Lower lobe of right lung (tissue), 2 donors: ENCODE measurements at places on chromosomes 11 and 22. TPM values are rescaled to one million over a fixed set of nuclear protein-coding genes. Genes with fewer than 3 reads are reported as not detected.

- DNase-seq, result no peak
Measured at GRCh38 chr11:76269661-76270261, 63.5 kb upstream of the WNT11 start.

DNA sequence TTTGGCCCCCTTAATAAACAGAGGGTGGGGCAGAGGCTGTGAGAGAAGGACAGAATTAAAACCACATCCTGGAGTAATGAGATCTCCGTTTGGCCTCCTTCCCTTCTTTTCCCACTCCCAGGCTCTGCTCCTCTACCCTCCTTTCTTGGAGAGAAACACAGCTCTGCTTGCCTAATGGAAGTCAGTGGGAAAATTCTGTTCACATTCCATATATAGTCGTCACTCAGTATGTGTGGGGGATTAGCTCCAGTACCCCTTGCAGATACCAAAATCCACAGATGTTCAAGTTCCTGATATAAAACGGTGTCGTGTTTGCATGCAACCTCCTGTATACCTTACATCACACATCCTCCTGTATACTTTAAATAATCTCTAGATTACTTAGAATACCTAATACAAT is 37.6 kb upstream of the THY1 start:
- no peak for DNase-seq

- DNase-seq, result peak; percentile 18
Measured at GRCh38 chr11:120521176-120521575, 9.6 kb downstream of the GRIK4 start.

- no peak for DNase-seq
Measured at GRCh38 chr11:121723246-121723741, 270.5 kb upstream of the SORL1-AS1 start.

DNA sequence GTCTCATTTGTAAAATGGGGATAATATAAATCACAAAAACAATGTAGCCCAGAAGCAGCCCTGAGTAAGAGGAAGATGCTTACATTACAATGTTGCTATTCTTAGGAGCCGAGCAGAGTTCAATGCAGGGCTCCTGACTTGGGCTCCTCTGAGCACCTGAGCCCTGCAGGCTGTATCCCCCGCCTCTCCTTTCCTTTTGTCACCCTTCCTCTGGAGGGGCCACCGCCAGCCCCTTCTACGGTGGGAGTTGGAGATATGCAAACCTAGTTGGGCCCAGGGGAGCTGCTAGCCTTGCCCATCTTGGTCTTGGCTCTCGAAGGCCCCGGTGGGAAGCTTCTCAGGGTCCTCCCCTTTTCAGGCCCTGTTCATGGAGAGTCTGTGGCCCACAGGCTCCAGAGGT is 8.4 kb upstream of the CSNK1E start:
- DNase-seq, result no peak

DNA sequence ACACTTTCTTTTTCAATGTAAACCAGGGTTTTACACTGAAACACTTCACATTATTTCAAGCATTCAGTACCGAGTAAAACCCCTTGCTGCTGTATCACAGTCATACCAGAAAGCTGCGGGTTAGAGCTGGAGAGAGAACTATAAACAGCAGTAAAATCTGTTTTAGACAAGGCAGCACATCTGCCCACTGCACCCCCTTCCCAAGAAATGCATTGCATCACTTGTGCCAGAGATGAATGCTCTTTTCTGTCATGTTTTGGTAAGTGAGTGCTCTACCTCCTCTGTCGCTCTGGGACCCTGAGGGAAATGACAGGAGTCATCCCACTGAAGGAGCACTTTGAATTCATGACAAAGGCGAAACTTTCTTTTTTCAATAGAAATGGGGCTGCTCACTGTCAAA is 107.2 kb downstream of the MAML2 start:
- DNase-seq, result no peak

DNA sequence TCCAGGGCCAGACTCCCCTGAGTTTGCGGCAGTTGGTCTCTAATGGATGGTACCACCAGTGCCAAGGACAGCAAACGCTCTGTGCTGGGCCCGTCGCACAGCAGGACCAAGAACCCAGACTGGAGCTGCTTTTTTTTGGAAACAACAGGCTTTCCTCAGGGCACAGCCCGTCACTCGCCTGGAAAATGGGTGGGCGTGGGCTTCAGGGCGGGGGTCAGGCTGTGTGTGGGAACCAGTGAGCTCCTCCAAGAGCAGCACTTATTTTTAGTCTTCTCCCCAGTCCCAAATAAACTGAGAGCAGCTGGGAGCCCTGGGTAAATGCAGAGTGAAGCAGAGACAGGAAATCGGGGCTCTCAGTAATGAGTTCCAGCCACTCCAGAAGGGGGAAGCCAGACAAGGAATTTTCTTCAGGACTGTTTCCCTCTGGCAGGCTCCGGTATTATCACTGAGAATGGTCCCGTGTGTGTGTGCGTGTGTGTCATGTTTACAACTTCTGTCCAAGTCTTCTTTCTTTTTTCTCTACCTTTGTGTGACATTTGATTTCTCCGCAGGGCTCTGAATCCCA is 63.0 kb downstream of the PPFIBP2 start:
- no peak for DNase-seq

- DNase-seq, result no peak
Measured at GRCh38 chr11:13949876-13950275, 12.6 kb upstream of the SPON1 start.

- no peak for DNase-seq
Measured at GRCh38 chr11:58781345-58781744, 49.6 kb upstream of the GLYAT start.

DNA sequence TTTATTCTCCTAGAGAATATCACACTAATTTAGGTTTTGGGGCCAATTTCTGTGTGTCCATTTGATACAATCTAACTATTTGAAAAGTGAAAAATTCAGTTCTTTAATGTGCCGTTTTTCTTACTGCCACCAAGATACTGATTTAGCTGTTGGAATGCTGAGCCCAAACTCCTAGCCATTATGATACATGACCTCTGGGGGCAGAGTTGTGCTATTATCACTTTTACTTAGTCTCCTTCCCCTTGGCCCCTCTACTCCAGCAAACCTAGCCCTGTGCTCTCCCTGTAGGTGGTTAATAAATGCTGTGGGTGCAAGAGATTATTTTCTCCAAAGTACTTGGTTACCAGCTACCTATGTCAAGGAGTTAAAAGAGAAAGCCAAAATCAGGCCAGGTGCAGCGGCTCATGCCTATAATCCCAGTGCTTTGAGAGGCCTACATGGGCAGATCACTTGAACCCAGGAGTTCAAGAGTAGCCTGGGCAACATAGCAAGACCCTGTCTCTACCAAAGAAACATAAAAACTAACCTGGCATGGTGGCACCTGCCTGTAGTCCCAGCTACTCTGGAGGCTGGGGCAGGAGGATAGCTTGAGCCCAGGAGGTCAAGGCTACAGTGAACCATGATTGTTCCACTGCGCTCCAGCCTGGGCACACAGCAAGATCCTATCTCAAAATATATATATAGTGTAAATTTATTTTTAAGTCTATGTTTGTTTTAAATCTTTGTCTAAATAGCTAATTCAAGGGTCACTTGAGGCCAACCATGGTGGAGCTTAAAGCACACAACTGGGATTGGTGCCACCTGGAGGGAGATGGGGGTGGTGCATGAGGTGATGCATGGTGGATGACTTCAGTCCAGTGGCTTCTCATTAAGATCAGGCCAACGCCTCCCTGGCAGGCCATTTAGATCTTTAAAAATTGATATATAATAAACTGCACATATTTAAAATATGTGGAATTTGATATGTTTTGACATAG is 193.2 kb upstream of the PLET1 start:
- DNase-seq, result peak; percentile 55

- DNase-seq, result no peak
Measured at GRCh38 chr11:130912552-130912951, 3.7 kb downstream of the SNX19 start.

The APOA4 gene
- not detected for total RNA-seq

The PIH1D2 gene
- total RNA-seq, result 6.4 TPM

The PAFAH1B2 gene
- total RNA-seq, result 78.2 TPM

The OR4D5 gene
- not detected for total RNA-seq

The PCF11 gene
- total RNA-seq, result 58.6 TPM

The PPFIBP2 gene
- total RNA-seq, result 24.1 TPM

The KIRREL3 gene
- 0.15 TPM for total RNA-seq
